Fibroblast of upper back skin (primary cell): ENCODE measurements at places on chromosomes 13 and 19.

DNA sequence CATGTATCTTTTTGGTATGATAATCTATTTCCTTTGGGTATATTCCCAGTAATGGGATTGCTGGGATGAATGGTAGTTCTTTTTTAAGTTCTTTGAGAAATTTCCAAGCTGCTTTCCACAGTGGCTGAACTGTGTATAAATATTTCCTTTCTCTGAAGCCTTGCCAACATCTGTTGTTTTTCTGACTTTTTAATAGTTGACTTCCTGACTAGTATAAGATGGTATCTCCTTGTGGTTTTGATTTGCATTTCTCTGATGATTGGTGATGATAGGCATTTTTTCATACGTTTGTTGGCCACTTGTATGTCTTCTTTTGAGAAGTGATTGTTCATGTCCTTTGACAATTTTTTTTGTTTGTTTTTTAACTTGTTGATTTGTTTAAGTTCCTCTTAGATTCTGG, 61.6 kb upstream of the PCDH17 start:
- DNase-seq, result no peak

DNA sequence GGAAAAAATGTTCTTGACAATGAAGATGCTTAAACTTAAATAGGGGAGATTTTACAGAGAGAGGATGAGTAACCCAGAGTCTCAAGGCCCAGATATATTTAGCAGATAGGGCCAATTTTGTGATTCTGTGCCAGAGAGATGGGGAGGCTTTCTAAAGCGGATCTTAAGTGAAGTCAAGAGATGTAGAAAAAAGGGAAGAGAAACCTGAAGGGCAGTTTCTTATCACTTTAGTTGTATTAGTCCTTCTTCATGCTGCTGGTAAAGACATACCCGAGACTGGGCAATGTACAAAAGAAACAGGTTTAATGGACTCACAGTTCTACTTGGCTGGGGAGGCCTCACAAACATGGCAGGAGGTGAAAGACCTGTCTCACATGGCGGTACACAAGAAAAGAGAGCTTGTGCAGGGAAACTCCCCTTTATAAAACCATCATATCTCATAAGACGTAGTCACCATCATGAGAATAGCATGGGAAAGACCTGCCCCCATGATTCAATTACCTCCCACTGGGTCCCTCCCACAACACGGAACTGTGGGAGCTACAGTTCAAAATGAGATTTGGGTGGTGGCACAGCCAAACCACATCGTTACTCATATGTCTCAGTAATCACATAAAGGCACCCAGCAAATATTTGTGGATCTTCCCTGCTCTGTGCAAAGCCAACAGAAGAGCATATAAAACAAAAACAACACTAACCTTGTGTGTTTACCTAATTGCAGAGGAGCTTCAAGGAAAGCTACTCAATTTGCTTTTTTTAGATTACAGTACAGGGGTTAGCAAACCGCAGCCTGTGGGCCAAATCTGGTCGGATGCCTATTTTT, 102.6 kb upstream of the MYCBP2 start:
- DNase-seq, result no peak

- DNase-seq, result no peak
Observed at GRCh38 chr13:113468472-113469201, 15.3 kb upstream of the ADPRHL1 start.

- no peak for DNase-seq
Observed at GRCh38 chr19:15769586-15769985, 17.9 kb upstream of the OR10H5 start.

GRCh38 chr19:31664997-31665396, 315.8 kb upstream of the TSHZ3 start:
- no peak for DNase-seq

- DNase-seq, result no peak
Observed at GRCh38 chr13:110949116-110949515, 34.2 kb upstream of the ANKRD10 start.

GRCh38 chr13:53191091-53191490, 162.5 kb downstream of the OLFM4 start:
- DNase-seq, result peak; percentile 84

- no peak for DNase-seq
Observed at GRCh38 chr13:79413521-79413920, 7.5 kb upstream of the RBM26 start.

DNA sequence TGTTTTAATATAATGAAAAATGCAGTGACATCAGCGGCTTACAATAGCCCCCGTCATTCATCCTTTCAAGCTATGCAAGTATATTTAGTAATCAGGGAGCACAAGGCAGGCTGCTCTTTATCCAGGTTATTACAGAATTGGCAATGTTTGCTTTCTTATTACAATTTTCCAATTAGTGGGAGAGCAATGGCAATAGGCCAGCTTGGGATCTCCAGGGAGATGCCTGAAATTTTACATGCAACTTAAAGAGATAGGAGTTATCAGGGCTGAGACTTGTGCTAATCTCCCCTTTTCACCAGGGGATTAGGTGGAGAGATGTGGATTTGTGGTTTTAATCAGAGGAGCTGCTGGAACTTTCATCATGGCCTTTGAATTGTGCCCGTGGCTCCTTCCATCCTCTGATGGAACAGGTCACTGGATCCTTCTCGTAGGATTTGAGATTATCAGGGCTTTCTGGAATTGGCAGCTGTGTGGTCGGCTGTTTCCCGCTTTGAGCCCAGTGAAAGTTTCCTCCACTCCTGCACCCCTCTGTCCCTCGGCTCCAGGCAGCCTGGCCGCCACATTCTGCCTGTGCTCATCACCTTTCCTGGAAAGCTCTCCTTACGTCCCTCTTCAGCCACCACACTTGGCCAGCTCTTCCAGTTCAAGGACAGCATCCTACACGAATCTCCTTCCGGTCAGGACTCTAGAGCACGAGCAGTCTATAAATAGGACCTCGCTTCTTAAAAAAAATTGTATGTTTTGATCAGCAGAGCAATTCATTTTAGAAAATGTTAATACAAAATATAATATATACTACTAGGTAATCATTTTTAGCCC, 47.0 kb downstream of the CBY2 start:
- DNase-seq, result no peak

- DNase-seq, result no peak
Observed at GRCh38 chr13:112107289-112107688, 40.3 kb downstream of the SOX1 start.

- DNase-seq, result no peak
Observed at GRCh38 chr19:44176590-44176989, 11.7 kb downstream of the ZNF226 start.

GRCh38 chr13:73967397-73968165, 166.6 kb downstream of the KLF12 start:
- DNase-seq, result no peak

GRCh38 chr19:39200066-39200802, 3.5 kb downstream of the NCCRP1 start:
- DNase-seq, result no peak

DNA sequence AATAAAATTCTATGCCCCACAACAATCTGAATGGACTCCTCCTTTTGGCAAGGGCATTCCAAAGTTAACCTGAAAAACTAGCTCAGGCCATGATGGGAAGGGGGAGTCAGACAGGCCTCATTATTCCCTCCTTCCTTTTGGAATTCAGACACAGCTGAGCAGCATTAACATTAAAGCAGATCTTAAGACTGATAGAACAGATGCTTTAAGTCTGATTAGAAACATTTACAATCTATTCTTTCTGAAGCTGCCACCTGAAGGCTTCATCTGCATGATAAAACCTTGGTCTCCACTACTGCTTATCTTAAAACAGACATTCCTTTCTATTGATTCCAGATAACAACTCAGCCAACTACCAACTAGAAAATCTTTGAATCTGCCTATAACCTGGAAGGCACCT, 98.9 kb downstream of the UGGT2 start:
- no peak for DNase-seq

- DNase-seq, result peak; percentile 48
Observed at GRCh38 chr13:42333613-42334328, 61.8 kb downstream of the AKAP11 start.

DNA sequence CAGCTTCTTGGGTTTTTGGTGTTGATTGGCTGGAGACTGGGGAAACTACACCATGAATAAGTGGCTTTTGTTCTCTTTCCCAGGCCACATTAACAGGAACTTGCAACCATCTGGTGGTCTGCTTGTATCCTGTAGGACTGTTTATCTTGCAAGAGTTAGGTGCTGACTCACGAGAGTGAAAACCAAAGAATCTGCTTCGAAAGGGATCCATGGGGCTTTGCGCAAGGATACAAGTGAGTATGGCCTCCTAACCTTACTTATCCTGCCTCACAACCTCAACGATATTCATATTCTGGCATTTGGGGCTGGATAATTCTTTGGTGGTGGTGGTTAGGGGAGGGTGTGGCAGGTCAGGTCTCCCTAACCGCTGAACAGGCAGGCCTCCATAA, 4.7 kb upstream of the SIGLECL1 start:
- no peak for DNase-seq

GRCh38 chr13:41049480-41050440, 11.5 kb upstream of the WBP4 start:
- DNase-seq, result peak; percentile 7

DNA sequence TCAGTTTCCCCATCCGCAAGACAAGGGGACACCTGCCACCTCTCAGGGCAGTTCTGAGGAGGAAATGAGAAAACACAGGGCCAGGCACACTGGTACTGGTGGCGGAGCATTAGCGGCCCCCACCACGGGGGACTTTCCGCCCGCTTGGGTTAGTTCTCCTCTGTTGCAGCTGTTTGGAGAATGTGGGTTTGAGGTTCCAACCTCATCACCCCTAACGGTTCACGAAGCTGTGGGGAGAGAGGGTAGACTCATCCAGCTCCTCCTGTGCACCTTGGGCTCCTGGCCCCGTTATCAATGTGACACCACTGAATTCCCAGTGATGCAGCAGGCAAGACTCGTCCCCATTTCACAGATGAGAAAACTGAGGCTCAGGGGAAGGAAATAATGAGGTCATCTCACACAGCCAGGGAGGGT, 10.3 kb downstream of the PTPRS start:
- DNase-seq, result no peak

GRCh38 chr19:55622242-55622969, 2.0 kb downstream of the ZNF784 start:
- DNase-seq, result no peak

- DNase-seq, result no peak
Observed at GRCh38 chr13:89199138-89199537, 1528.0 kb downstream of the SLITRK5 start.

GRCh38 chr13:105406551-105406950, 1128.9 kb downstream of the EFNB2 start:
- no peak for DNase-seq

DNA sequence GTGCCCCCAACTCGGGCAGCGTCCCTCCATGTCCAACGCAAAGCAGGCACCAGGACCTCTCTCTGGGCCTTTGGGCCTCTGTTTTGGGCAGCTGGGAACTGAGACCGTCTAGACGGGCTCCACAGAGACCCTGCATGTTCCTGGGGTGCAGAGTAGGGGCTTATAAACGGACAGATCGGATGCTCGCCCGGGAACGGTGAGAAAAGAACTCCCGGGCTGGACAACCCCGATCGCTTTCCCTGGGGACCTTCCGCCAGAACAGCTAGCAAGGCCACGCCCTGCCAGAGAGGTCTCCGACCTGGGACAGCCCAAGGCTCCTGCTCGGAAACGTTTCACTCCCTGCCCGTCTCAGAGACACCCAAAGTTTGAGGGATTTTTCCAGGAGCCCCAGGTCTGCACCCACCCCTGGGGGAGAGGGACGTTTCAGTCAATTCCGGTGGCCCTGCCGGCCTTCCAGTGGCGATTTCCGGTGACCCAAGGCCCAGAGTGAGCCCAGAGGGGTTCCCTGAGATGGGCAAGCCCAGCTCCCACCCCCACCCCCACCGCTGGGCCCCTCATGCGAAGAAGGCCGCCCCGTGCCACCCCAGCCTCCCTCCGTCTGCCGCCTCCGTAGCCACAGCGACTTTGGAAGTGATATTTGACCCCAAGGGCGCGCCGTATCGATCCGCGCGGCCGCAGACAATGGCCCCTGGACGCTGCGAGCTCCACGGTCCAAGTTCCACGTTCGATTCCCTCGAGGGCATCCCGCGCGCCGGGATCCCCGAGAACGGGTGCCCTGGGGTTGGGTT, 1.7 kb downstream of the NR2F6 start:
- peak; percentile 28 for DNase-seq

GRCh38 chr13:48494874-48495273, 38.0 kb downstream of the RCBTB2 start:
- DNase-seq, result no peak

DNA sequence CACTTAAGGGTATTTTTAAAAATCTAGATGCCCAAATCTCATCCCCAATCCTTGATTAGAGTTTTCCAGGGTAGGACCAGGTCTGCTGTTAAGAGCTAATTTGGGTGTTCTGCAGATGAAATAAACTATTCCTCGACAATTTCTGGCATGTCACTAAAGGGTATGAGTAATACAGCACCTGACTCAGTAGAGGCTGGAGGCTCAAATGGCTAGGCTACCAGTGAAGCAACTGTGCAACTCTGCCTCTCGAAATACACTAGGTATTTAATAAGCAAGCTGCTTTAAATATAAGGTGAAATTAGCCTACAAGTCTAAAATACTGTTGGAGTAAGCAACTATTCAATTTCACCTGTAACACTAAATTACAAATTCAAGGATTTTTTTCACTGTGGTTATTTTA, 1.5 kb downstream of the RNF6 start:
- DNase-seq, result peak; percentile 18

DNA sequence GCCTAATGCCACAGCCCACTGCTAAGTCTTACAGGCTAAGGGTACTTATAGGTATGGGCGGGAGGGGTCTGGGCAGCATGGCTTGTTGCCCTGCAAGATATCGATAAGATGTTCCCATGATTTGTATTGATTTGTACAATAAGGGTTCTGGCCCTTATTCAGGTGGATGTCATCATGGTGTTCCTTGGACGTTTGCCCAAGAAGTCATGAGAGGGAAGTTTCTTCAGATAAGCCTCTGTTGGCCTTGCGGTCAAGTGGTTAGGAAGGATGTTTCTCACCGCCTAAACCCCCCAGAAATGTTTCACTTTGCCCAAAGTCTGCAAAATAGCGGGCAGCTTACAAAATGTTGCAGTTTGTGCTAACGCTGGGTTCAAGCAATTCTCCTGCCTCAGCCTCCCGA, 7.3 kb downstream of the PARP4 start:
- no peak for DNase-seq
